Nucleus accumbens (tissue), 56 donors: ENCODE measurements at places on chromosomes 11 and 22.
A peak's percentile ranks its signal among the peaks of the same experiment; 100 is the strongest.

- peak; percentile 12 for DNase-seq
These were observed 2.9 kb downstream of the PKNOX2 start for GRCh38 chr11:125167292-125167953.

DNA sequence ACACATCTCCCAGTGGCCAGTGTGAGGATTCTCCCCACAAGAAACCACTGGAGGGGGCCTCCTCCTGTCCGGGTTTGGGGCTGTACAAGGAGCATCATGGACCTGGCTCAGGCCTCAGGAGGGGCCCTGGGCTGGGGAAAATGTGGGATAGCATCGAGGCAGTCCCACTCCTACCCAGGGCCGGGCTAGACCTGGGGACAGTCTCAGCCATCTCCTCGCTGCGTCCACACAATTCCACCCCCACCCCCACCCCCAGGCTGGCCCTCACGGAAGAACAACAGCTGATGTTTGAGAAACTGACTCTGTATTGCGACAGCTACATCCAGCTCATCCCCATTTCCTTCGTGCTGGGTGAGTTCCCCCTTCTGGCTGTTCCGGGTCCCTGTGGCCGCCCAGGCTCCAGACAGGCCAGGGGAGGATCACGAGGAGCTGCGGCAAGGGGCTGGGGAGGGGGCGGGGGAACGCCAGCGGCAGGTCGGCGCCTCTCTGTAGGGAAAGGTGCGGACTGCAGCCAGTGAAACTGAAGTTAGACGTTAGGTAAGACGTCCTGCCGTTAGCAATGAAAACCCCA is 4.8 kb downstream of the BEST1 start:
- DNase-seq, result no peak

- DNase-seq, result peak; percentile 12
These were observed 94.1 kb downstream of the CACNA1I start for GRCh38 chr22:39664485-39665200.

DNA sequence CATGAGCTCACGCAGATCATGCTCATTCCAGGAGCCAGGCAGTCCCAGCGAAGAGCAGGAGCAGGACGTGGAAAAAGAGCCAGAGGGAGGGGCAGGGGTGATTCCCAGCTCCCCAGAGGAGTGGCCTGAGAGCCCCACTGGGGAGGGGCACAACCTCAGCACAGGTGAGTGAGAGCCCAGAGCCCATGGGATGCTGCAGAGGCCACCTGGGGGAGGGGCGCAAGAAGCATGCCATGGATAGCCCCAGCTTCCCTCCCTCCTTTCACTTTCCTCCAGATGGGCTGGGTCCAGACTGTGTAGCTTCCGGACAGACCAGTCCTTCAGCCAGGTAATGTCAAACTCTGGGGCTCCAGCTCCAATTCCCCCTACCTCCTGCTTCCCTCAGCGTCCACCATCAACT is 6.2 kb downstream of the SMTNL1 start:
- no peak for DNase-seq

- DNase-seq, result no peak
These were observed 14.4 kb downstream of the ELMOD1 start for GRCh38 chr11:107605061-107606006.

DNA sequence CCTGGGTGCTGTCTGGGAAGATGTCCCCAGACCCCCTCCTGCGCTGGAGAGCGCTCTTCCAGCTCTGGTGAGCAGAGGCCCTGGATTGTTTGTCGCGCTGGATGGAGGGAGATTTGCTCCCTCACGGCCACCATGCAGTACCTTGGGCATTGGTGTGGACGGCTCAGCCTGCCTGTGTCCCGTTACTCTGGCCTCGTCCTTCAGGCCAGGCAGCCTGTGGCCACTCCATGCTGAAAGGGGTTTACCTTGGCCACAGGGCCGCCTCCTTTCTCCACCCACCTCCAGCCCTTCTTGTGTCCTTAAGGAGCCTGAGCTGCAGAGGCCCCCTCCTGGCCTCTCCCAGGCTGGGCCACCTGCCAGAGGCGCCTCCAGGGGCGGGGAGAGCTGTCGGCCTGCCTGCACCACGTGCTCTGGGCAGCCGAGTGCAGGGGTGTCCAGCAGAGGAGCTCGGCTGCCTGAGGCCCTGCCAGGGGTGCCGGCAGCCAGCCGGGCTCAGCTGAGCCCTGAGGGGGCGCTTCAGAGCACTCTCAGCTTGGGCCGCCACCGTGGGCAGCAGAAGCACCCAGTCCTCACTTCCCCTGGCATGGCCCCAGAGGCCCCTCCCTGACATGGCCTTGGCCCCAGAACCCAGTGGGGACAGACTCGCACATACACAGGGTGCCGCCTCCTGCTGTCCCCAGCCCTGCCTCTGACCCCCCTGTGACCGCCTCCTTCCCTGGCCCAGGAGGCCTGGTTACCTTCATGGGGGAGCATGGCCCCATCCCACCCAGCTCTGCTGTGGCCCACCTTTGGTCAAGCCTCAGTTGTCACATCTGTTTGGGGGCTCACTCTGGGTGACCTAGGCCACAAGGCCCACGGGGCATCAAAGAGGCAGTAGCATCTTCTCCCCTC is 3.4 kb downstream of the CCND1 start:
- DNase-seq, result peak; percentile 27

DNA sequence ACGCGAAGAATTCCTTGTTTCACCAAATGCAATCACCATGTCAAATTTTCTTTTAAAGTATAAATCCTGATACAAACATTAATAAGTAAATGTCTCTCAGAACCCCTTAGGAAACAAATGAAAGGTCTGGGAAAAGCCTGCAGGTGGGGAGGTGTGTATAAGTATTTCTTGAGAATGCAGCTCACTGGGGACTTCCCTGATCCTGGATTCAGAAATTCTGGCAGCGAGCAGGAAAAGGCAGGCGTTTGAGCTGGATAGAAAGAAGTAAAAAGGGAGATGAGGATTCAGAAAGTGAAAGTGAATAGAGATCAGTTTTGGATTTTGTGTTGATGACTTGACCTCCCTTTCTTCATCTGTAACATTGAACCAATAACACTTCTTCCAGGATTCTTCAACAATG is 68.3 kb upstream of the CTSC start:
- DNase-seq, result no peak

GRCh38 chr22:28937206-28938025 is 54.0 kb downstream of the ZNRF3 start:
- no peak for DNase-seq

DNA sequence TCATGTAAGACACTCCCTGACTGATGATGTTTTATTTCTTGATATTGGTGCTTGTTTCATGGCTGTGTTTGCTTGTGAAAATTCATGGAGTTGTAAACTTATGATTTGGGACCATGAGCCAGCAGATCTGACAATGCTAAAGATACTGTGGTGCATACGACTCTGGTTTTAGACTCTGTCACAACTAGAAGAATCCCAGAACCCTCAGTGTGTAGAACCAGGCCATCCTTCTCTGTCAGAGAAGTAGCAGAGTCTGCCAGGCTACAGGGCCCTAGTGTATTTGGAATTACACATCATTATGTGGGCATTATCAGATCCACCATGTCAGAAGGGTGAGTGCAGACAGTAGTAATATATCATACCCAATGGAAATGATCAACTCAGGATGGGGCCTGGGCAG is 209.8 kb upstream of the POU2AF2 start:
- no peak for DNase-seq

DNA sequence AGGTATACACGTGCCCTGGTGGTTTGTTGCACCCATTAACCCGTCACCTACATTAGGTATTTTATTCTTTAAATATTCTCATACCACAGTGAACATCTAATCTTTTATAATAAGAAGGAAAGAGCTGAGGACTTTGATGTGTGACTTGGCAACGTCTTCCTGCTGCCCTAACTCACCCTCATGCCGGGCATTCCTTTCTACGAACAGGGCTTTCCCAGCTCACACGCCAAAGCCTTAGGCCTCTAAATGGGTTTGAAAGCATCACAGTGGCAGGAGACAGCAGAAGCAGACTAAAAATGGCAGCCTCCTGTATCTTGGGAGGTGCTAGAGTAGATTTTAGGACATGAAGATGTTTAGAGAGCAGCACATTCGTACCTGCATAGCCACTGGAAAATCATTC is 52.6 kb downstream of the CLTCL1 start:
- no peak for DNase-seq

- no peak for DNase-seq
These were observed 25.4 kb upstream of the BSX start for GRCh38 chr11:123006860-123007542.
